ENCODE measurements at places on chromosomes 1 and 21.

DNA sequence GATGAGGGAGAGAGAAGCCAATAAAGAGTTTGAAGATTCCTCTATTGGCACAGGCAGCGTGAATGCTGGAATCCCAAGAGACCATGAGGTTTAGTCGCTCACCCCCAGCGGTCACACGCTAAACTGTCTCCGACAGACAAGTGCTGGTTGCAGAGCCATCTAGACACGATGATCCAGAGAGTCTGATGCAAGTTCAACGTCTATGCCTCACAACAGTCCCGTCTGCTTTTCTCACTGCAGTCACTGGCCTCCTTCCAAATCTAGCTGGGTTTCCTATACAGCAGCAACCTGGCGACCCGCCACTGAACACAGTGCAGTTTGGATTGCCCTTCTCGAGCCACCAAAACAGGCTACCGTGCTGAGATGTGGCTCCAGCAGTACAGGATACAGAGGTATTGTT lies 98.6 kb upstream of the KRTAP19-8 start:
- no peak for DNase-seq

DNA sequence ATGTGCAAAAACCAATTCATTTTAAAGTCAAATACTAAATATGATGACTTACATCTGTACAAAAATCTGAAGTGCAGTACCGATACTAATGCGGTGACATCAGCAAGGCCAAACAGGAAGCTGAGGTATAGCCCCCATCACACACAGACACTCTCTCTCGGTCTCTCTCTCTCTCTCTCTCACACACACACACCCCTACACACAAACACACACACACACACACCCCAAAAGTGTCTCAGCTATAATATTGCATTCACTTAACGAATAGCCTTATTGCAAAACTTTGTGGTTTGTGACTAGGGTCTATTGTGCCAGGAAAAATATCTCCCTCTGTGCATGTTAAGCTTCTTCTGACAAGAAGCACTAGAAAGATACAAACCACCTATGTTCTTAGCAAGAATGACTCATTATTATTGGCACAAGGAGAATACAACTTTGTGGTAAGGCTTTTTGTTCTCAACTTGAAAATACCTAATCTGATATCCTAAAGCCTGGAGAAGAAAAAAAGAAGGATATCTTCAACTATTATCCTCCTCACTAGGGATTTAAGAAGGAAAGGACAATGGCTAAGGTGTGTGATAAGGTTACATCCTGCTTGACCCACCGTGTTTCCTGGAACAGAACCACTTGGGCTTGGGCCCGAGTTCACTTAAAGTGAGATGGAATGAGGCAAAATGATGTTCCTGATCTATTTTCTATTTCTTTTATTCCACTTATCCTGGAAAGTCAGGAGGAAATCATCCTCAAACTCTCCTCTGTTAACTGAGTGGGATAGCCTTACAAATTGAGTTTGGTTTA lies 107.1 kb downstream of the NIBAN1 start:
- DNase-seq: peak; percentile 32

DNA sequence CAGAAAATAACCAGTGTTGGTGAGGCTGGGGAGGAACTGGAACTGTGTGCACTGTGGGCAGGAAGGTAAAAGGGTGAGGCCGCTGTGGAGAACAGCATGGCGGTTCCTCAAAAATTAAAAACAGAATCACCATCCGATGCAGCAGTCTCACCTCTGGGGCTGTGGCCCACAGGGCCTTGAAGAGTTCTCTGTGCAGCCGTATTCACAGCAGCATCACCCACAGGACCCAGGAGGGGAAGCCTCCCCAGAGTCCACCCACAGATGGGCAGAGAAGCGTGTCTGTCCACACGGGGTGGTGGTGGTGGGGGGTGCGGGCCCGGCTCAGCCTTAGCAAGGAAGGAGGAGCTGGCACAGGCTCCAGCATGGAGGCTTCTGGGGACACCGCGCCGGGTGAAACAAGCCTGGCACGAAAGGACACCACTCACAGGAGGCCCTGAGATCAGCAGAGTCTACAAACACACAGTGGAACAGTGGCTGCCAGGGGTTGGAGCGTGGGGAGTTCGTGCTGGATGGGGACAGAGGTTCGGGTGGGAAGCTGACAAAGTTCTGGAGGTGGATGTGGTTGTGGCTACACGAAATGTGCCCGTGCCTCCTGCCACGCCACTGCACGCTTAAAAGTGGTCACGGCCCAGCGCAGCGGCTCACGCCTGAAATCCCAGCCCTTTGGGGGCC lies 11.5 kb downstream of the MORN1 start:
- no peak for DNase-seq

GRCh38 chr21:14527696-14528652 lies 18.1 kb downstream of the SAMSN1 start:
- DNase-seq: no peak

DNA sequence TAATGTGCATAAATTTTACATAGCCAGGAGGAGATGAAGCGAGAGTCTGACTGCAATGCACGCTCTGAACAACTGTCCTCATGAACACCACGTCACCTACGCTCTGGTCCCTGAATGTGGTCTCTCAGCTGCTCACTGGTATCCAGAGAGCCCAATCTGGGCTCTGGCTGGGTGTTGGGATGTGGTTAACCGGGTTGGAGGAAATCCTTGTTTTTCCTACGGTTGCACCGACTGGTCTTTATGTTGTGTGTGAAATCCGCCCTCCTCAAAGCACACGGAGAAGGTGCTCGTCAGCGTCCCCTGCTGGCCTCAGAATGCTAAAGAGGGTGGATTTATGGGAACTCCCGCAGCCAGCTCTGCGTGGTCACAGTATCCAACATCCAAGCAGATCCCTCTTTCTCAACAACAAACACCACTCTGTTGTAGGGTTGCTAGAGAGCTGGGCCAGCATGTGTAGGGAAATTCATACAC lies 51.8 kb upstream of the FAM89A start:
- peak; percentile 13 for DNase-seq

DNA sequence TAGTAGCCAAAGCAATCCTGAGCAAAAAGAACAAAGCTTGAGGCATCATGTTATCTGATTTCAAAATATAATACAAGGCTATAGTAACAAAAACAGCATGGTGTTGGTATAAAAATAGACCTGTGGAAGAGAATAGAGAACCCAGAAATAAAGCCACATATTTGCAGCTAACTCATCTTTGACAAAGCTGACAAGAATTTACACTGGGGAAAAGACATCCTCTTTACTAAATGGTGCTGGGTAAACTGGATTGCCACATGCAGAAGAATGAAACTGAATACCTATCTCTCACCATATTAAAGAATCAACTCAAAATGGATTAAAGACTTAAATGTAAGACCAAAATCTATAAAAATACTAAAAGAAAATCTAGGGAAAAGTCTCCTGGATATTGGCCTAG lies 59.5 kb upstream of the CD55 start:
- DNase-seq: no peak

GRCh38 chr1:192316942-192317450 lies at the start of gene RGS21:
Gene RGS21 (plus strand): TSS chr1:192316992. CDS start chr1:192343037, 26,045 bp downstream.
- DNase-seq: no peak

DNA sequence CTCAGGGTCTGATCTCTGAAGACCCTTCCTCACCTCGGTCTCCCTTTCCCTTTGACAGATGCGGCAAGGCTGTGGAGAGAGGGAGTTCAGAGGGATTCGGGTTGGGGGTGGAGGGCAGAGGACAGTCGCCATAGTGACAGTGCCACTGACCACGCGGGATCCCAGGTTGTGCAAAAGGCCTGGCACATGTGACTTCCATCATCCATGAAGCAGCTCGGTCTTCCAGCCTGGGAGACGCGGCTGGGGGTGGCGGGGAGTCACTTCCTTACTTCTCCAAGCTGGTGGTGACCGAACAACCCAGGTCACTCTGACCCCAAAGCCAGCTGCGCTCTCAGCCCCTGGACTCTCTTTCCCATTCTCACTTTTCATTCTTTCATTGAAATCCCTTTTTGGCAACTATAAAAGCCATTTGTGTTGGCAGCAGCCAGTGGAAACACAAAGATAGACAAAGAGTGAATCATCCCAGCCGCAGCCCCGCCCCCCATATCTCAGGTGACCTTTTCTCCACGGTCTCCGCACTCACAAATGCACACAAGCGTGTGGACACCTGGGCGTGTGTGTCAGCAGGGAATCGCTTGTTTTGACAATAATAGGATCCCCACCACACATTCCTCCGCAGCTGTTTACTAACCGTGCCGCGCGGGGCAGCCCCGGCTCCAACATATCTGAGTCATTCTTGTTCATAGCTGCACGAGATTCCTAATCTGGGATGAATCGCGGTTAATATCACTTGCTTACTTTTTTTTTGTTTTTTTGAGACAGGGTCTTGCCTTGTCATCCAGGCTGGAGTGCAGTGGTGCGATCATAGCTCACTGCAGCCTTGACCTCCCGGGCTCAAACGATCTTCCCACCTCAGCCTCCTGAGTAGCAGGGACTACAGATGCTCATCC lies 68.3 kb downstream of the DHRS3 start:
- no peak for DNase-seq

GRCh38 chr1:191142748-191143147 lies 665.1 kb upstream of the BRINP3 start:
- no peak for DNase-seq

DNA sequence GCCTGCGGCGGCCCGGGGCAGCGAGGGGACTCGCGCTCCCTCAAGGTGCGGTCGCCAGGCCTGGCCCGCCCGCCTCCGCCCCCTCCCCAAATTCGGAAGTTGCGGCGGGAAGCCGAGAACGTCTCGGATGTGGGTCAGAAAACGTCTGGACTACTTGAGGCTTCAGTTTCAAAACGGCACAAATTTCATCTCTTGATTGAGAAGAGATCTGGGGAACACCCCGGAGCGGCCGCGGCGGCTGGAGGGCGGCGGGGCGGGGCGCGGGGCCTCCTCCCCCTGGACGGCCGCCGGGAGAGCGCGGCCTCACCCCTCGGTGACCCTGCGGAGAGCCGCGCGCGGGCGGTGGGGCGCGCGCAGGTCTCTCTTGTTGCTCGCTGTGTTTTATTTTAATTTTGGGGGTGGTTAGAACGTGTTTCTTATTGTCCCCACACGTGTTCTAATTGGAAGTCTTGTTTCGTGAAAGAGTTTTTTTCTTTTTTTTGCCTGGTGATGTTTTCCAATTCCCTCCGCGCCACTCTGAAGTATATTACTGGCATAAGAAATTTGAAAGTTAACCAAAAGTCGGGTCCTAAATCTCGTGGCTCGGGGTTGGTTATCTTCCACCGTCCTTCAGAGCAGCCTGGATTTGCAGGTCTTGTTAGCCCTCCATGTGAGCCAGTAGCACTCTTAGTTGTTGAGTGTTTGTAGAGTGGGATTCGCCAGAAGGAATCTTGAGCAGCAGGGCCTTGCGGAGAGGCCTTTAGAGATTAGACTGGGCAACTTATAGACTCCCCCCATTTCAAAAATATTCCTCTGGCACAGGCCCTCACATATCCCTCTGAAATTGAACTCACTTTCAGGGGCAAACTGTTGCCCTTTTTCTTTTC lies 749 bp downstream of the PCBP3 start:
- no peak for DNase-seq
